ENCODE measurements at places on chromosomes 2 and 18.

DNA sequence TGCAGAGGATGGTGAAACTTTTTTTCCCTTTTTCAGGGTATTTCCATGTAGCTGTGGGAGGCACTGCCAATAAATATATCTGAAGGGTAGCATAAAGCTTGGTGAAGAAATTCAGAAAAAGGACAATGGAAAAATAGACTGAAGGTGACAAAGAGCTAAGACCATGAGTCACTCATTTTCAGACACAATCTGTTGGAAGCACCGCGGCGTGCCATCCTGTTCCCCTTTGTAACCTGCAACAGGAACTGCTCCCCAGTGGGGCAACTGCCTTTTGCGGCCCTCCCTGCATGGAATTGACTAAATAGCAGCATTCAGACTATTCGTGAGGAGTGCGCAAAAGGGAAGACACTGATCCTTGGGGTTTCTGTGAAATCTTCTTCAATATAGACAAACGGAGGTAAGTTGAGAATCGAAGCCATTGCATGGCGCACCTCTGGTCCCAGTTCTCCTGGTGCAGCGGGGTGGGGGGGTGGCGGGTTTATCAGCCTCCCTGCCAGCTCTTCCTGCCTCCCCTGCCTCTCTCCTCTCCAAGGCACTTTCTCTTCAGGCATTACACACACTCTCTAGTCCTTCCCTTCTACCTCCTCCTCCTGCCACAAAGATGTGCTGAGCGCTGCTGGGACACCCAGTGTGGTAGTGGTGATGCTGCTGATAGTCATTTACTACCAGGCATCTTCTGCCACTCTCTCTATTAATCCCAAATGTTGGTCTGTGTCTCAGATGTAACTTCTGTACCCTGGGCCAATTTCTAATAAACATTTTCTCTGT is 126.2 kb upstream of the TMEM200C start:
- no peak for DNase-seq

DNA sequence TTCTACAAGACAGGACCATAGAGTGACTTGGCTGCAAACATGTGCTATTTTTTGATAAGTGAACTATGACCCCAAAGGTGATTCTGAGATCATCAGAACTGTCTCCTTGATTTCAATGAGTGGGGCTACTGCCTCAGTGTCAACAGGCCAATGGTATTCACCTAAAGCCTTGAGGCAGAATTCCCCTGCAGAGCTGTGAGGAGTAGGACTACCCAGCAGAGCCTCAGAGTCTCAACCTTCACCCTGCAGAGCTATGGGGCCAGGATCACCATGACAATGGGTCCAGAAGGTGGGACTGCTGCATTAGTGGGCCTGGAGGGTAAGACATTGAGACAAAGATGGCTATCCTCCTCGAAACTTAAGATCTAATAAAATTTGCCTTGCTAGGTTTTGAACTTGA is 1668.2 kb upstream of the SLC39A10 start:
- DNase-seq: no peak

DNA sequence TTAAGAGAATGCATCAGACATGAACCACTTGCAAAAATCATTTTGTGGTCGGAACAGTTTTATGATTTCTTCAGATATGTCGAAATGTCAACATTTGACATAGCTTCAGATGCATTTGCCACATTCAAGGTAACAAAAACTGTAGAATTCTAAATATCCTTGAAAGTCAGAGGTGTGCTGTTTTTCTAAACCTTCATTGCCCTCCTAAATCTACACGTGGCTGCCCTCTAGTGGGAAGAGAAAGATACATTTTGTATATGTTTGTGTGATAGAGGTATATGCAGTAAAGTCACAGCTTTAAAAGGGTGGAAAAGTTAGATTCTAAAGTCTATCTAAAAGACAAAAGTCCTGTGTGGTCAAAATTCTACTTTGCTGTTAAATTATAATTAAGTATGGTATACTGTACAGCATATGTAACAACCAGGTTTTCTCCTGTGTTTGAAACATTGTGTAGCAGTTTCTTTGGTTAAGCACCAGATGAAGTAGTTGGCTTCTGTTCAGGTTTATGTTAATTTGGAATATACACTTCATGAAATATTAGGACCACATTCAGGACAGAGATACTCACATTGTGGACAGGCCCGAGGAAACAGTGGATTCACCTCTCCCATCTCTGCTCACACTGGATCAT is 65.9 kb upstream of the ITM2C start:
- DNase-seq: no peak

DNA sequence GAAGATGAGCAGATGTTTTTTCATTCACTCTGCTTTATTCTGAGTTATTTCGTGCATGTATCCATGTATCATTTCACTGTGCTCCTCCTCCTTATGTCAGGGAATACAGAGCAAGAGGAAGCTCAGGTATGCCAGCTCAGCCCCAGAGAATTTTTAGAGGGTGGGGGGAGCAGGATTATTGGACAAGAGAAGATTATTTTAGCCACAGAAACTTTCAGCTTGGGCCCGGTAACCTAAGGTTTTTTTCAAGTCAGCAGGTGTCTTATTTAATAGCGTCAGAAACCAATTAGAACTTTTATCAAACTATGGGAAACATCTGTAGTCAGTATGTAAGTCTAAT is 232.9 kb upstream of the SIX3 start:
- DNase-seq: no peak

- DNase-seq: no peak
These were observed 122.5 kb downstream of the RDH14 start for GRCh38 chr2:18437909-18438308.

GRCh38 chr2:38601463-38602135 is 1.1 kb downstream of the HNRNPLL start:
- DNase-seq: no peak

All from cortex of kidney (tissue), 1 donor.